Stimulated activated naive B cell treated with anti-CD40 and anti-IgM and Interleukin-4, amounts not matched to agents 10 μg/mL and 1 μg/mL and 100 μg/mL, for 72 hours (primary cell): ENCODE measurements at places on chromosomes 2 and 18.

GRCh38 chr2:212494418-212495020 is 44.1 kb downstream of the ERBB4 start:
- DNase-seq: no peak

DNA sequence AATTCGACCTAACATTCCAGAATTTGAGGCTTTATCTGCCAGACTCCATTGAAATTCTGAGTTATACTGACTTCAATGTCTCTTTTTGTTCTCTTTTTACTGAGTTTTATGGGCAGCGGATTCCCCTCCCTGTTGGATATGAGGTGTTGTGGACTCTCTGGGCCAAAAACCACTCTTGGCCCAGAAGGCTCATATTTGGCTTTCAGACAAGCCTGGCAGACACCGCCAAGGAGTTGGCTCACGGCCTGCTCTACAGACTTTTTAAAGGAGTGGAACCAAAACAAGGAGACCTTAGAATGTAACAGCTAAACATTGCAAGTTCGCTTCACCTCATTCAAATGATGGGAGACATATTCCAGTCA is 206.4 kb upstream of the NCKAP5 start:
- no peak for DNase-seq

- DNase-seq: no peak
These were observed 49.1 kb downstream of the NGEF start for GRCh38 chr2:232963913-232964312.

GRCh38 chr18:42047721-42048120 is 92.7 kb downstream of the PIK3C3 start:
- DNase-seq: no peak

DNA sequence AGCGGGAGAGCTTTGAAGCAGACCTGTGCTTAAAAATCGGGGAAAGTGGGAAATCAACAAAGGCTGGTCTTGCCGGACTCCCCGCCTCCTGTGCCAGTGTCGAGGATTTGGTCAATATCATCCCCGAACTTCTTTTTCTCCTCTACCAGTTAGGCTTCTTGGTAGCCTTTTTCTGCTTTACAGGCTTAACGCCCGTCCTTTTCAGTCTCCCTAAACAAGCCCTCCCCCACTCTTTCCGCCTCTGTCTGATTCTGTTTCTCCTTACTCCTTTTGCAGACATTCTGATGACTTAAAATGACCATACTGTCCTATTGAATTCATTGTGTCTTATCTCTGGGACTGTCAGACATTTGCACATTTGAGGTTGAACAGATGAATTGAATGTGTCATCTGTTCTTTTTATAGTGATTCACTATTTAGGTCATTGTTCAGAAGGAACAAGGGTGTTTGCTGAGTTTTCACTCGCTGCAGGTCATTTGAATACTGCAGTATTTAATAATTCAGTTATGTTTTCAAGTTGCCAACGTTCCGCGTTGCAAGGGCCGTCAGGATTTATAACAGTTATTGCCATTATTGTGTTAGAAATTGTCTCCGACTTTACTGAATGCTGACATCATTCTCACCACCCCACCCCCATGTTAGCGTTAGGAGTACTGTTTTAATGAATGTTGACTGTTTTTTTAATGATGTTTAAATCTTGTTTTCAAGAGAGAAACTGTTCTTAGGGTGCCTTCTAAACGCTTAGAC is 1.1 kb downstream of the ITGAV start:
- no peak for DNase-seq

GRCh38 chr18:78882585-78882984 is 97.0 kb upstream of the SALL3 start:
- DNase-seq: no peak

- no peak for DNase-seq
These were observed 93.7 kb downstream of the KCTD1 start for GRCh38 chr18:26454616-26455015.

GRCh38 chr2:236616031-236616430 is 46.4 kb downstream of the ACKR3 start:
- no peak for DNase-seq

DNA sequence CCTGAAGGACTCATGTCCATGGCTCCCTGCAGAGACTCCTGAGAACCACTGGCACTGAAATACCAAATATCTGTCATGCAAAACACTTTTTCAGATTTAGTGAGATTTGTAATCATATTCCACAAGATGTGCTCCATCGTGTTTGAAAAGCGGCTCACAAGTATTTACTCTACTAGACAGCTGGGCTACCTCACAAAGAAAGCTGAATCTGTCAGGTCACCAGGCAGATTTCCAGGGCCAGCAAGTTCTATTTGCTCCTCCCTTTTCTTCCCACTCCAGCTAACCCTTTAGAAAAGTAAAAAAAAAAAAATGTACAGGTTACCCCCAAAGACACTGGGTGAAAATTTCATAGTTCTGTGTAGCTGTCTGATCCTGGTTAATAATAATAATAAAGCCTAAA is 22.9 kb downstream of the WIPF1 start:
- DNase-seq: no peak

GRCh38 chr2:101714118-101714517 is 16.6 kb downstream of the MAP4K4 start:
- no peak for DNase-seq

- no peak for DNase-seq
These were observed 108.4 kb downstream of the POLR1A start for GRCh38 chr2:85997017-85997970.

- no peak for DNase-seq
These were observed 129.2 kb downstream of the MYO1B start for GRCh38 chr2:191374366-191374765.

- DNase-seq: no peak
These were observed 114.3 kb upstream of the MCFD2 start for GRCh38 chr2:47029737-47030524.

GRCh38 chr2:189249171-189249570 is 69.6 kb upstream of the COL5A2 start:
- no peak for DNase-seq

- no peak for DNase-seq
These were observed 227.7 kb downstream of the ARHGAP15 start for GRCh38 chr2:143356736-143357446.

GRCh38 chr2:455913-456312 is 168.0 kb upstream of the ALKAL2 start:
- DNase-seq: no peak

DNA sequence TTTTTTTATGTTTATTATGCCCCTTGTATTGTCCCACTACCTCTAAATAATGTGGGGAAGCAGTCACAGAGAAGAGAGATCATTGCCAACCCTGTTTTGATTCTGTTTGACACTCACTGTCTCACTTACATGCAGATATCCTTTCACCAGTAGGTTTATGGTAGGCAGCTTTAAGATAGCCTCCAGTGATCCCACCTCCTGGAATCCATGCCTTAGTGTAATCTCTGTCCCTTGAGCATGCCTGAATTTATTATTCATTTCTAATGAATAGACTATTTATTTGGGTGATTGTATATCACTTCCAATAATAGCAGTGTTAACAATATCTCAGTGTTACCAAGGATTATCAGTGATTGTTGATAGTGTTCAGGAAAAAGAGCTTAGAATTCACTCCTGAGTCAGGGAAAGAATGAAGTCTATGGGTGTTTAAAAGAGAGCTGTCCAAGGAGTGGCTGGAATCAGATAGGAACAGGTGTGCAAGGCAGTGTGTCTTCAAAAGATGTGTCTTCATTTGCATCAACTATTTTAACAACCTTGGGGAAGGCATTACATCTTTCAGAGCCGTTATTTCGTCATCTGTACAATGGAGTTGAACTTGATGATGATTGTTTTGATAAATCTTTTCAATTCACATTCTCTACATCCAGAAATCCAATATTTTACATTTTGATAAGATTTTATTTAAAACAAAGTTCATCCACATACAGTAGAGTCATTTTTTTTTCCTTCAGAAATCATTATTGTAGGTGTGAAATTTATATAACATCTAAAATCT is 31.9 kb downstream of the PKP4 start:
- no peak for DNase-seq

DNA sequence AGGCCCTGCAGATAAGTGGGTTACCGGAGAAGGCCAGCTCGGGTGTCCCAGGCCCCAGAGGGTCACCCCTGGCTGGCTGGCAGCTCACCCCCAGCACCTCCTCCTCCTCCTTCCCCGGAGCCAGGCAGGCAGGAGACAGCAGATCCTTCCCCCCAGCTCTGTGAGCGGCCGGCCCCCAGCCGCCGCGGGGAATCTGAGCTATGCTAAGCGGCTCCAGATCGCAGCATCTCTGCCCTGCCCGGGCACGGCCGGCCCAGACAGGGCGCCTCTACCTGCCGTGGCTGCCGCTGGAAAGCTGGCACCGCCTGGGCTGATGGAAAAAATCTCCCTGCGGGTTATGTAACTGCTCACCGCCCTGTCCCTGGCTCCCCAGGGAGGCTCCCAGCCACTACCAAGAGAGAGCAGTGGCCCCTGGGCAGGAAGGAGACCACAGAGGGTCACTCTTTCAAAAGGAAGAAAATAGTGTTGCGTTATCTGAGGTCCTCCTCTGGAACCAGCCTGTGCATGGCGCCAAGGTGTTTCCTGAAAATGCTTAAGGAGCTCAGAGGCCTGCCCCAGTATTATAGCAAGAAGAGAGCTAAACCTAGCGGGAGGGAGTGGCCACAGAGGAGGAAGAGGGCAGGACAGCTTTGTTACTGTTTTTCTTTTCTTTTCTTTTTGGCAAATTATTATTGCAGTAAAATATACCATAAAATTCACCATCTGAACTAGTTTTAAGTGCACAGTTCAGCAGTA is 179.0 kb downstream of the SMAD7 start:
- DNase-seq: no peak

- DNase-seq: no peak
These were observed 176.3 kb upstream of the GLI2 start for GRCh38 chr2:120559401-120559800.

DNA sequence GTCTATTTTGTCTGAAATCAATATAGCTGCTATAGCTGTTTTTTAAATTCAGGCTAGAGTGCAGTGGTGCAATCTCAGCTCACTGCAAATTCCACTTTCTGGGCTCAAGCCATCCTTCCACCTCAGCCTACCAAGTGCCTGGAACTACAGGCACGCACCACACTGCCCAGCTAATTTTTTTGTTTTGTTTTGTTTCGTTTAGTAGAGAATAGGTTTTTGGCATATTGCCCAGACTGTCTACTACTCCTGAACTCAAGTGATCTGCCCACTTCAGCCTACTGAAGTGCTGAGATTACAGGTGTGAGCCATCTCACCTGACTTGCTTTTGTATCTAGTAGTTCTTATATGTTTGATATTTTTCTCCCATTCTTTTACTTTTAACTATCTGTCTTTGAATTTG is 259.7 kb downstream of the CDH19 start:
- DNase-seq: no peak

DNA sequence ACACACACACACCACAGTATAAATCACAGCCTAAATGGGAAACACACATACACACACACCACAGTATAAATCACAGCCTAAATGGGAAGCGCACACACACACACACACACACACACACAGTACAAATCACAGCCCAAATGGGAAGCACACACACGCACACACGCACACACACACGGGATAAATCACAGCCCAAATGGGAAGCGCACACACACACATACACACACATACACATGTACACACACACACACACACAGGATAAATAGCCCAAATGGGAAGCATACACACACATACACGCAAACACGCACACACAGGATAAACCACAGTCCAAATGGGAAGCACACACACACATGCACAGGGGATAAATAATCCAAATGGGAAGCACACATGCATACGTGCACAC is 68.1 kb downstream of the ADNP2 start:
- DNase-seq: no peak

DNA sequence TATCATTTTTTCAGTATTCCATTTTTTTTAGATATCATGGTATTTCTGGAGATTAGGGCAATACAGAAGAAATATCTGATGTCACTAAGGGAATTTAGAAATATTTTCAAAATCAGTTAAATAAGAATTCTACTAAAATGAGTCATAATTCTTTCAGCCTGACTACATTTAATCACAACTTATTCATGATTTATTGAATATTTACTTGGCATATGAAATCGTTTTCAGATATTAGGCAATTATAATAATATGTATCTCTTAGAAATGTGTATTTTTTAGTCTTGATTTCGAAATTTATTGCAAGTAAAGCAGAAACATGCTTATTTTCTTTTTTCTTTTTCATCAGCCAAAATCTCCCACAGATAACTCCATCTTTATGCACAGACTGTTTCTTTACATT is 142.2 kb downstream of the CCDC102B start:
- DNase-seq: no peak

DNA sequence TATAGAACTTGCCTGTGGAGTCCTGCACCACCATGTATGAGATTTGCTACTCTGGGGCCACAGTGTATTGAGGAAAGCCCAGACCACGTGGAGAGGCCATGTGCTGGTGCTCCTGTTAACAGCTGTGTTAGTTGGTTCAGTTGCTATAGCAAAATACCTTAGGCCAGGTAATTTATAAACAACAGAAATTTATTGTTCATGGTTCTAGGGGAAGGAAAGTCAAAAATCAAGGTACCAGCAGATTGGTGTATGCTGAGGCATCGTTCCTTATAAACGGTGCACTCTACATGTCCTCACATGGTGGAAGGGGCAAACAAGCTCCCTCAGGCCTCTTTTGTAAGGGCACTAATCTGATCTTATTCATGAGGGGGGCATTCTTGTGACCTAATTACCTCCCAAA is 272.3 kb upstream of the FBXO11 start:
- no peak for DNase-seq

GRCh38 chr18:10455726-10456453 is 1.5 kb downstream of the APCDD1 start:
- DNase-seq: no peak

DNA sequence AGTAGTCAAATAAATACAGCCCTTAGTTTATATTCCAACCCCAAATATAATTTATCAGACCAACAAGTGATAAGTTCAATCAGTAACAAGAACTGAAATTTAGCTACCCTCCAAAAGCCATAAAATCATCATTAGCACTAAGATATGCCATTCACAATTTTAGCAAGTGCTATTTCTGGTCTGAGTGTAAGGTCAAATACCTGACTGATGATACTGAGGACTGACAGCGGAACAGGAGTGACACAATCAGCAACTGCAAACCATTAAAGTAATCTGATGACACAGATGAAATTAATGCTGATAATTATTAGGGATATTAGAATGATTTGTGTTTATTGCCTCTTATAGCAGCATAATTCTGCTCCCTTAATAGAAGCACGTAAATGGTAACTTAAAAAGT is 152.7 kb upstream of the SPHKAP start:
- DNase-seq: no peak

DNA sequence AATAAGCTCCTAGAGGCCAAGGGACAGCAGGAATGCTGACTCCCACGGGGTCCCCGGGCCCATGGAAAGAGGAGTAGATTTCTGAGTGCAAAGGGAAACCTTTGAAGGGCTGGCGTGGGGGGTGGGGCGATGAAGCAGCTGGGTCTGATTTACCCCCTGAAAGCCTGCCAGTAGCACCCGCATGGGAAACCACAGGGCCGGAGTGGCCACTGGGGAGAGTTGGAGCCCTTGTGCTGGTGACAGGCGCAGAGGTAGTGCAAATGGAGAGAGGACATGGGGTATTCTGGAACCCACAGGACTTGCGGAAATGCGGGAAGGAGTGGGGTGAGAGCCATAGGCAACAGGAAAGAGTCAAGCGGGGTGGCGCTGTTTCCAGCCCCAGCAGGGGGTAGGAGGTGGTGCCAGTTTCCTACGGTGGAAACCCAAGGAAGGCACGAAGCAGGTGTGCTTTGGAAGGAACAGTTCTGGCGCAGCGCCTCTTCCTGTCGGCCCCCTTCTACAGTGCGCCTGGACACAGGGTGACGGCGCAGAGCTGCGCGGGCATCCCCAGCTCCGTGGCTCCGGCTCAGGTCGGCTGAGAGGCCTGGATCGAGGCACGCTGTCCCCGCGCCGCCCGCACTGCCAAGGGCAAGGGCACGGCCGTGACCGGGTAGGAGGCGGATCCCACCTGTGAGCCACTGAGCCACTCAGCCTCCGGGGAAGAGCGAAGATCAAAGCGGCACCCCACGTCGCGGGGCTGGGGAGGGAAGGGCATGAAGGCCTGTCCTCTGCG is 149.0 kb upstream of the GLI2 start:
- no peak for DNase-seq
